GM12878 (cell line): ENCODE measurements at places on chromosomes 1 and 21. TPM values are rescaled to one million over a fixed set of nuclear protein-coding genes. Genes with fewer than 3 reads are reported as not detected.

DNA sequence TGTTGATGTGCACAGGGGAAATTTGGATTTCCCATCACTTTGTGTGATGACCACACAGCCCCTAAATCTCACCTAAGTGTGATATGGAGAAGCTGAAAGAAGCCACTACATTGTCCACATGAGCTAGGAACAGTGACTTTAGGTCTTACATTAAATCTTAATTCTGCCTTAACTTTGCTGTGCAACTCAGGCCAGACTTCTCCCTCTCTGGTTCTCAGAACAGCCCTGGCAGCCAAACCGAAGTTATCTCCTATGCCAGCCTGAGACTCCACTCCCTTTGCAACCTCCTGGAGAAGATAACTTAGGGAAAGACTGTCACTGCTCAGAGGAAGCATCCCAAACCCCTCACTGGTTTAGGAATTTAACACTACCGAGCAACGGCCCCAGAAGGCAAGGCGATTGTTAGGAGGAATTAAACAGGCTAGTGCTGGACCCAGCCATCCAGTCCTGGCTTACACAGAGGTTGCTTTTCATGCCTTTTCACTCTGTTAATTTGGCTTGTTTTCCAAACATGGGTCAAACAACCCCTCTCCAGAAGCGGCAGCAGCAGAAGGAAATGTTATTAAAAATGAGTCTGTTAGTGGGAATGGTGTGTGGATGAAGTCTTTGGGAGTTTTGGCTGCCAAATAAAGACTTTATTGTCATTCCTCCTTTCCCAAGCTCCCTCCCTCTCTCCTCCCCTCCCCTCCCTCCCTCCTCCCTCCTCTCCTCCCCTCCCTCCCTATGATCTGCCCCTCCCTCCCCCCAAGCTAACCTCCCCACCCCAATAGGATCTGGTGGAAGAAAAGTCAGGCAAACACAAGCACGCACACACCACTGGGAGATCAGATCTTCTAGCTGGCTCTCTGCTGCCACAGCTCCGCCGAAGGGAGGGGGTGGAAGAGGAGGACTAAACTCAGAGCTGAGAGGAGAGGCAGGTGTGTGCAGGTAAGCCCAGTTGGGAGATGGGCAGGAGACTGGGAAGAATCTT is at the start of gene PRELP:
Gene PRELP (plus strand): TSS at position 795 of the 970 bp plus-strand sequence. CDS start 7,379 bp downstream, outside the sequence.
- H3K4me1 ChIP-seq, result peaks cover 9% of the 10 kb centered on the region; the same call in 1 of the 2 replicates
- H3K4me3 ChIP-seq, result no peak within 1 kb of the TSS
- H3K27me3 ChIP-seq, result peaks cover 6% of the 10 kb centered on the region; the same call in 1 of the 2 replicates
- H3K36me3 ChIP-seq, result no peaks in the 10 kb centered on the region
- no peak for DNase-seq

GRCh38 chr21:17763288-17764037 is 55.7 kb downstream of the C21orf91 start:
- no peak overlapping the region for H3K4me3 ChIP-seq
- no peaks in the 10 kb centered on the region for H3K36me3 ChIP-seq
- DNase-seq, result no peak
- H3K27me3 ChIP-seq, result no peaks in the 10 kb centered on the region
- no peaks in the 10 kb centered on the region for H3K4me1 ChIP-seq

DNA sequence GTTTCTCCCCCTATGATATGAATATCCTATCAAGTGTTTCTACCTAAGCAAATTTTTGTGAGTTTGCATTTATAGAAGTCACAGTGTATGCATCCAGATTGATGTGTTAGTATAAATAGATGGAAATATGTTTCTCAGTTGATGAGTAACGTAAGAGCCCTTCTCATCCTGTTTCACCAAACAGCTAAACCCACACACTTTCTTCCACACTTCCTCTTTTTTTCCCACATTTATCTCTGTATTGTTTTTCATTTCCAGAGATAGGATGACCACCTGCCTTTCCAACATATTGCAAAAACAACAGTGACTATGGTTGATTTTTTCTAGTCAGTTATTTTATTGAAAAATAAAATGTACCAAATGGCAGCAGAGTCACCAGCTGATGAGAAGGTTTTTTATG is 490.1 kb downstream of the NEGR1 start:
- no peaks in the 10 kb centered on the region for H3K4me1 ChIP-seq
- no peak overlapping the region for H3K4me3 ChIP-seq
- DNase-seq, result no peak
- H3K27me3 ChIP-seq, result no peaks in the 10 kb centered on the region

DNA sequence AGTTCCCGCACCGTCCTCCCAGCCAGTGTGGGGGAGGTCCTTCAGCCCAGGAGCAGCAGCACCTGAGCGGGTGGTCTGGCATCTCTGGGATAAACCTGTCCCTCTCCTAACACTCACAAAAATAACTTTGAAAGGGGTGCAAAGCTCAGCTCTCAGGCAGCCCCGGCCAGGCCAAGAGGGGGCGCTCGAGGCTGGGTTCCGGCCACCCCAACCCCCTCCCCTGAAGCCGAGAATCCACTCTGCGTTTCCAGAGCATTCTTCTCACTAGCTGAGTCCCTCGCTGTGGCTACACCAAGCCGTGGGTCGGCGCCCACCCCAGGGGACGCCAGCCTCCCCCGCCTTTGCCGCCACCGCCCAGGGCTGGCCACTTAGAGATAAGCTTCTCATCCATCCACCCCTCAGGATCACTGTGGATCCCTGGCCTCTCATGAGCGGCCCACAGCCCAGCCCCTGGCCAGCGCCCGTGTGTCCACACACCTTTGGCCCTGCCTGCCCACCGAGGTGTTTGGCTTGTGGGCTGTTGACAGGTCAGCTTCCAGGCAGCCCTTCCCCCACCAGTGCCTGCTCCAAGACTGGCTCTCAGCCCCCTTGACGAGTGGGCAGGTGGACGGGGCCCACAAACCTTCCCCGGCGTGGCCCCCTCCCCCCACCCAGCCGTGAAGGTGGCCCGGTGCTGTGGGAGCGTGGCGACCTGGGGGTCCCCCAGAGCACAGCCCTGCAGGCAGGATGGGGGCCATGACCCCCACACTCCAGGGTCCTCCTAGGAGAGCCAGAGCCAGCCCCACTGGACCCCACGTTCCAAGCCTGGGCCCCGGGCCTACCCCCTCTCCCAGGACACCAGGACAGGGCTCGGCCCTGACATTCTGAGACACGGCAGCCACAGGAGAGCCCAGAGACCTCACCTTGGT is 1.9 kb downstream of the FTCD start:
- no peak overlapping the region for H3K27ac ChIP-seq
- no peak for DNase-seq
- H3K27me3 ChIP-seq, result no peaks in the 10 kb centered on the region
- no peaks in the 10 kb centered on the region for H3K36me3 ChIP-seq

- no peak overlapping the region for H3K4me3 ChIP-seq
- no peak for DNase-seq
- H3K27me3 ChIP-seq, result no peaks in the 10 kb centered on the region
- no peaks in the 10 kb centered on the region for H3K36me3 ChIP-seq
Measured at GRCh38 chr1:12411747-12412146, 181.9 kb downstream of the VPS13D start.

DNA sequence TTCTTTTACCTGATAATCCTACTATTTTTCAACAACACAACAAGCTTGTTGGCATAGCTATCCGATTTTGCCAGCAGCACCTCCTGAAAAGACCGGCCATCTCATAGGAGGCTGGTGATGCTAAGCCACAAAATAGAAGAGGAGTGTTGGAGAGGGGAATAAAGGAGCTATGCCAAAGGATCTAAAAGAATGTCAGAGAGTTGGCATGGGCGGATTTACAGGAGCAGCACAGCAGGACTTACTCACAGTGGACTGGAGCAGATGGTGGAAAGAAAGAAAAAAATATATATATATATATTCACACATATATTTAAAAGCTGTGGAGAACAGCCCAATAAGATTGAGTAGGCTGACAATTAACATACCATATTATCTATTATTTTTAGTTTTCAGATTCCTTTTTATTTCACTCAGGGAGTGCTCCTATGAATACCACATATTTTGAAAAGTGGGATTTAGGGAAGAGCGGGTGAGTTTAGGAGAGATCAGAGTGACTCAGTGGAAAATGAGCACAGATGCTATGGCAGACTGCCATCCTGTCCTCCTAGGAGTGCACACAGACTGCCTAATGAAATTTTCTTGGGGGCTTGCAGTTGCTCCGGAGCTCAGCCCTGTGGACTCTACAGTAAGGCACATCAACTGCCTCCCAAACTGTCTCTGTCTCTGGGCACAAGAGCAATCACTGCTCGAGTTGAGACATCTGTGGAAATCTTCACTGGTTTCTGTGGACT is 394.4 kb upstream of the CHRM3 start:
- no peak for DNase-seq
- H3K4me3 ChIP-seq, result no peak overlapping the region

DNA sequence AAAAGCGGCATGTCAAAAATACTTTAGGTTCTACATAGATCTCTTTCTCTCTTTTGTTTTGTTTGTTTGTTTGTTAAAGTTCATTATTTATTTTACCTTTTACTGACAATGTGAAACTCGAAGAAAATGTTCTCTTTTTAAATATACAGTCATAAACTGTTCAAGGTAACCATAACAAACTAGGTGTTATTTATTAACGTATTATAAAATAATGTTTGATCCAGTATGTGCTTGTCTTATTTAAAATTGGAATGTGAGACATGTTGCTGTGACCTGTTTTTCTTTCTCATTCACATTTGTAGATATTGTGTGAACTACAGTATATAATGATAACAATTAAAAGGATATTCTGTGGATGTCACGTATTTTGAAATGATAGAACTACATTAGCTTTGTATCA is 5.9 kb upstream of the LEPR start:
- no peaks in the 10 kb centered on the region for H3K27me3 ChIP-seq
- no peak overlapping the region for H3K27ac ChIP-seq
- no peak for DNase-seq
- no peaks in the 10 kb centered on the region for H3K36me3 ChIP-seq
- peaks cover 6% of the 10 kb centered on the region for H3K4me1 ChIP-seq

Gene VWA1
- total RNA-seq, result 1.7 and 1.8 TPM in 2 replicates

- no peaks in the 10 kb centered on the region for H3K27me3 ChIP-seq
- H3K4me3 ChIP-seq, result no peak overlapping the region
- H3K36me3 ChIP-seq, result no peaks in the 10 kb centered on the region
Measured at GRCh38 chr1:94954263-94955220, 27.6 kb upstream of the CNN3 start.

GRCh38 chr1:41917835-41918449 is 780 bp downstream of the HIVEP3 start:
- peak overlapping the region; percentile 65 for H3K4me3 ChIP-seq
- H3K27ac ChIP-seq, result peak overlapping the region; percentile 48; the same call in 1 of the 2 replicates
- no peak for DNase-seq
- H3K27me3 ChIP-seq, result no peaks in the 10 kb centered on the region
- H3K36me3 ChIP-seq, result no peaks in the 10 kb centered on the region

DNA sequence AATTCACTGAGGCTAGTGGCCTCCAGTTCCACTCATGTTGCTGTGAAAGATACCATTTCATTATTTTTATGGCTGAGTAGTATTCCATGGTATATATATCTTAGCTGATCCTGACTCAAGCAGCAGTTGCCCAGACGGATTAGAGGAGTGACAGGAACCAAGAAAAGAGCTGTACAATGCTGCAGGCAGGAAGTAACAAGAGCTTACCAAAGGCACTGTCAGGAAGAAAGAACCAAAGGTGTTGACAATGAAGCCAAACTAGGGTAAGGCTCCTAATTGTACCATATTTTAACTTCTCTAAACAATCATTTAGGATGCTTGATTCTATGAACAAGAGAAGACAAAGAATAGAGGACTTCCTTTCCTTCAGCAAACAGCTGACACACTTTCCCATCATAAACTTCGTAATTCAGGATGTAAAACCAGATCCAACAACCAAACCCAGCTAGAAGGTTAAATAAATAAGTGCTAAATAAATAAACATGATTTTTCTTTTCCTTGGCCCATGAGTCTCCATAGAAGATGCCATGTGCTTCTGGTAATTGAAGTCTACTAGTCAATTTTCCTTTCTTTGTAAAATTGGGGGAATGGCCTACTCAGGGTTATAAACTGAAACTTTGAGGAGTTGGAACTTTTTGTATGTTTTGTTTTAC is 248.2 kb upstream of the SGIP1 start:
- peaks cover 27% of the 10 kb centered on the region for H3K4me1 ChIP-seq
- no peaks in the 10 kb centered on the region for H3K36me3 ChIP-seq
- no peak overlapping the region for H3K27ac ChIP-seq
- H3K27me3 ChIP-seq, result no peaks in the 10 kb centered on the region

DNA sequence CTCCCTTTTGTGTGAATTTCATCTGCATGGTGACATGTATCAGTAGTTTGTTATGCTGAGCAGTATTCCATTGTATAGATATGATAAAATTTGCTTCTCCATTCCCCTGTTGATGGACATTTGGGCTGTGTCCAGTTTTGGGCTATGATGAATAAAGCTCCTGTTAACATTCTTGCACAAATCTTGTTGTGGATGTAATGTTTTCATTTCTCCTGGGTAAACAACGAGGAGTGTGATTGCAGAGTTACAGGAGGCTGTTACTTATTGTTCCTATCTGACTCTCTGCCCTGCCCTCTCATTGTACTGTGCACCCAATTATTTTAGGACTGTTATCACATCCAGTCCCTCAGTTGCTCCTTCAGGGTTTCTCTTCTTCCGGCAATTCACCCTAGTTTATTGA is 24.2 kb downstream of the MAPKAPK2 start:
- H3K27me3 ChIP-seq, result no peaks in the 10 kb centered on the region
- H3K4me3 ChIP-seq, result no peak overlapping the region
- DNase-seq, result no peak
- H3K27ac ChIP-seq, result no peak overlapping the region

DNA sequence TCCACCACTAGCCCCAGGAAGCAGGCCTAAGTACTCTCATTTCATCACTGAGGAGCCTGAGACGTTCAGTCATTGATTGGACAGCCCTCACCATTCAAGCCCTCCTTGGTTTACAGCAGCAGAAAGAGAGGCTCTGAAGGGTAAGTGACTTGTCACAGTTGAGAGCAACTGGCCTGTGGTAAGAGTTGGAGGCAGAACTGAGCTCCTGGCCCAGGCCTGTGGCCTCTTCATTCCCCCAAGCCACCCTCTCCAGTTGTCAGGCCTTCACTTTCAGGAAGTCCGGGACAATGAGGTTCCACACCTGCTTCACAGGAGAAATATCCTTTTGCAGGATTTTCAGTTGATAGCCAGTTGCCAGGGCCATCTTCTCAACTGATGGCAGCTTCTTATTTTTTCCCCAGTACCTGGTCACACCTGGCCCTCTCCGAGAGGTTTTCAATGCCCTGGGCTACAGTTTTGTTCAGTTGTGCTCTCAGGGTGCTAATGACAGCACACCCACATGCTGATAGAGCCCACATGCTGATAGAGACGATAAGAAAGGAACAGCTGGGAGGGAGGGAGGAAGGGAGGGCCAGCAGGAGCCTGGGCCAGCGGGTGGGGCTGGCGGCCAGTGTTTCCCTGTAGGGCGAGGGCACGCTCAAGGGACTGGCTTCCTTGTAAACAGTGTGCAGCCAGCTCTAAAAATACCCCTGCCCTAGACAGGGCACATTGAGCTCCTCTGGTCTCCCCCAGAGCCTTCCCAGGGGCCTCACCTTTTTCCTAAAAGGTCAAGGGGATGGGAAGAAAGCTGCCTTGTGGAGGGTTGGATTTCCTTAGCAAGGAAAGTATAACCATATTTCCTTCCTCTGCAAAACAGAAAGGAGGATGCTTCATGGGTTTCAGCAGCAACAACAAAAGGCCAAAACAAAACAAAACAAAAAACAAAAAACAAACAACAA is 112.7 kb upstream of the JUN start:
- H3K36me3 ChIP-seq, result no peaks in the 10 kb centered on the region
- no peak overlapping the region for H3K4me3 ChIP-seq
- no peak for DNase-seq

Gene S100A14
- 0.53 and 0.54 TPM in 2 replicates for total RNA-seq
